Hematopoietic multipotent progenitor cell treated with erythropoietin and hydrocortisone succinate and interleukin-3 and kit ligand, for 15 days (in vitro differentiated cells): ENCODE measurements at places on chromosomes 13 and 19.
A peak's percentile ranks its signal among the peaks of the same experiment; 100 is the strongest.

- DNase-seq, result no peak
These were observed 365.6 kb upstream of the SLC10A2 start for GRCh38 chr13:103431856-103432255.

DNA sequence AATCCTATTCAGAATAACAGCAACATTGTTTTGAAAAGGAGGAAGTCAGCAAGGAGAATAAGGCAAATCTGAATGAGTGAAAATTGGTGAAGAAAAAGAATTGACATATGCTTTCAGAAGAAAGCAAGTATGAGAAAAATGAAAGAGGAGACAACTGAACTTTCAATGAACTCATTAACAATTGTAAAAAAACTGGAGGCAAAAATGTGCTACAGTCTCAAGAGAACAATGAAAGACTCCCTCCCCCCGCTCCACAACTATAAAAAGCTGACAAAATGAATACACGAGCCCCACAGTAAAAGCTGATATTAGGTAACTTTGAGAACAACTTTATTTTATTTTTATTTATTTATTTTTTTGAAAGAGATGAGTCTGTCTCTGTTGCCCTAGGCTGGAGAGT lies 373.1 kb downstream of the DIAPH3 start:
- DNase-seq, result no peak

DNA sequence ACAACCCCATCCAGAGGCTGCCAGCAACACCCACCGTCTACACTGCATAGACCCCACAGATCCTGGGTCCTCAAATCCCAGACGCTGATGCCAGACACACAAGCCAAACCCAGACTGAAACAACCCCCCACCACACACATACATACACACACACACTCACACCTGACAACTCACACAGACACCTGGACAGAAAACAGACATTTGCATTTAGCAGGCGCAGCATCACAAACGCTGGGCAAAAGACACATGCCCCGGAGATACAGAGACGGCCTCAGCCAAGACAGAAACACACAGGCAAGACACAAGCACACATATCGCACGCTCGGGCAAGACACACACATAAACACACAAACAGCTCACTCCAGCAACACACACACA lies 1.3 kb downstream of the BBC3 start:
- peak; percentile 52 for DNase-seq

GRCh38 chr13:35978607-35979316 lies 152.4 kb downstream of the DCLK1 start:
- DNase-seq, result peak; percentile 31

DNA sequence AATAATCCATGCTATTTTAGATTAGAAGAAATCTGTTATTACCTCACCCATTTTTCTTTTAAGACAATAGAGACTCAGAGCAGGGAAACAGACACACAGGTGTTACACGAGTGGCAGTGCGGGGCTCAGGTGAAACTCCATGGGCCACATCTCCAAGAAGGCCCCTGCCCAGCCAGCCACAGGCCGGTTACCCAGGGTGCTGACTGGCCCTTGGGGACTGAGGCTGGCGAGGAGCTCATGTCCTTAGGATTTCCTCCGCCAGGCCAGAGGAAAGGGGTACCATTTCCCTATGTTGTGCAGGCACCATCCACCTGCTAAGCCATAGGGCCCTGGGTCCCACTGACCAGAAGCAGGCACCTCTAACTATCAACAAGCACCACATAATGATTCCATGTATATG lies 10.6 kb downstream of the C19orf47 start:
- DNase-seq, result no peak

DNA sequence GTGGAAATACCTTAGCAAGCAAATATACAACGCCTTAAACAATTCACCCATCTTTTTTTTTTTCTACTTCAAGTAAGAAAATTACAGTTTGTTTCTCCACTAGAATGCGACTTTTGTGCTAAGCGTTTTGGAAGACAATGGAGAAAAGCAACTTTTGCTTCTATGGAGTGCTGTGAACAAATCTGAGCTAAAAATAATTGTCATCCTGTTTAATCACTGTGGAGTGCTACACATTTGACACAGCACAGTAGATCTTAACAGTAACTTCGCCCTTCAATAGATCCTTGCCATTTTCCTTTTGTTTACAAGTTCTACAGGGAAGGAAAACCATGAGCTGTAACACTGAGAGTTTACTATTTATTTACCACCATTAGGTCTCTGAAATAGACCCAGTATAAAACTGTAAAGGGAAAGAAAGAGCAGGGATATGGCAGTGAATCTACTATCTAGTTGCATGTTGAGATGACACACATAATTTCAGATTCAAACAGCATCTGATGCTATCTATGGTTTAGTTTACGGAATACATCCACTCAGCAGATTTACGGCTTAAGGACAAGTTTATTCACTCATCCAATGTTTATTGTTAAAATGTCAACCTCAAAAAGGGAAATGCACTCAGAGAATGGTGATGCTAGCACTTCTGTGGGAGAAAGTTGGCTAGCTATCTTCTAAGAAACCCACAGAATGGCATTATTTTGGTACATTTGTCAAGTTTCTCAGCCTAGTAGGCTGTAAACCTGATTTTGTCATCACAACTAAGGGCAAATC lies 175.3 kb downstream of the VWA8 start:
- no peak for DNase-seq

- no peak for DNase-seq
These were observed 497 bp upstream of the MLNR start for GRCh38 chr13:49219647-49220035.

DNA sequence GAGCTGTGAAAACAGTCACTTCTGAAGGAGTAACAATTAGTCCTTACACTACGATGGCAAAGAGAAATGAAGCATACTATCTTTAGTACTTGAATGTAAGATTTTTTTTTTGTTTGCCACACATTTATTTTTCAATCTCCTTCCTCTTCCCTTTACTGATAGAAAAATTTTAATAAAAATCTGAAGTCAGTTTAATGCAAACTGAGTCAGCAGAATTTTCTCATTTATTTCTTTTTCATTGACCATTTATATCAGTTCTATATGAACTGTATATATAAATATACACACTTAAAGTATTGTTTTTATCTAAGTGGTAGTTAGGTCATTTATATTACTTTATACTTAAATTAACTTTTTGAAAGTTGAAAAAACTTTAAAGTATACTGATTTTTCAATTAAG lies 1009.1 kb upstream of the SPRY2 start:
- no peak for DNase-seq

GRCh38 chr13:105874814-105875213 lies 660.6 kb downstream of the EFNB2 start:
- DNase-seq, result no peak

GRCh38 chr13:70275841-70276240 lies 167.6 kb upstream of the KLHL1 start:
- DNase-seq, result no peak

DNA sequence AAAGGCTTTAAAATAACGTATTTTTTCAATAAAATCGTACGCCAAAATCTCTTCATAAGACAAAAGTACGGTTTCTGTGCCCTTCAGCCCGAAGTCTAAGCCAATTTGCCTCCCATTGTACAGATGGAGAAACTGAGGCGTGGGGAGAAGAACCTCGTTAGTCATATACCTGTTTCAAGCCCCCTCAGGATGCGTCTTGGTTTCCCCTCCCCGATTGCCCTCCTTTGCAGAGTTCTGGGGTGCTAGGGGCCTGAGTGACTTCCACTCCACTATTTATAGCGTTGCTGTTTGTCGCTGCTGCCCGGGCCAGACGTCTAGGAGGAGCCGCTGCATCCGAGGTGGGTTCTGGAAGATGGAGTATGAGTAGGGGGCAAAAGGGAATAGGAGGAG lies 2.3 kb upstream of the LTBP4 start:
- DNase-seq, result no peak

- DNase-seq, result no peak
These were observed 25.5 kb downstream of the AP2S1 start for GRCh38 chr19:46824890-46825730.

- DNase-seq, result no peak
These were observed 3.7 kb downstream of the GAS6 start for GRCh38 chr13:113860051-113860664.

- no peak for DNase-seq
These were observed 161.0 kb downstream of the SLITRK6 start for GRCh38 chr13:85638265-85638664.

DNA sequence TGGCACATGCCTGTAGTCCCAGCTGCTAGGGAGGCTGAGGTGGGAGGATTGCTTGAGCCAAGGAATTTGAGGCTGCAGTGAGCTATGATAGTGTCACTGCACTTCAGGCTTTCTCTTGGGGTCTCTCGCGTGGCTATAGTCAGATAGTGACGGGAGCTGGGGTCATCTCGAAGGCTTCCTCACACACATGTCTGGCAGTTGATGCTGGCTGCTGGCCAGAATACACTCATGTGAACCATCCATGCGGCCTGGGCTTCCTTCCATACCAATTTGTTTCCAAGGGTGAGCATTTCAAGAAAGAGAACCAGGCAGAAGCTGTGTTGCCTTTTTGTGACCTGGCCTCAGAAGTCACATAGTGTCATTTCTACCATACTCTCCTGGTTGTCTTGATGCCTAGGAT lies 26.4 kb downstream of the LEUTX start:
- DNase-seq, result no peak

DNA sequence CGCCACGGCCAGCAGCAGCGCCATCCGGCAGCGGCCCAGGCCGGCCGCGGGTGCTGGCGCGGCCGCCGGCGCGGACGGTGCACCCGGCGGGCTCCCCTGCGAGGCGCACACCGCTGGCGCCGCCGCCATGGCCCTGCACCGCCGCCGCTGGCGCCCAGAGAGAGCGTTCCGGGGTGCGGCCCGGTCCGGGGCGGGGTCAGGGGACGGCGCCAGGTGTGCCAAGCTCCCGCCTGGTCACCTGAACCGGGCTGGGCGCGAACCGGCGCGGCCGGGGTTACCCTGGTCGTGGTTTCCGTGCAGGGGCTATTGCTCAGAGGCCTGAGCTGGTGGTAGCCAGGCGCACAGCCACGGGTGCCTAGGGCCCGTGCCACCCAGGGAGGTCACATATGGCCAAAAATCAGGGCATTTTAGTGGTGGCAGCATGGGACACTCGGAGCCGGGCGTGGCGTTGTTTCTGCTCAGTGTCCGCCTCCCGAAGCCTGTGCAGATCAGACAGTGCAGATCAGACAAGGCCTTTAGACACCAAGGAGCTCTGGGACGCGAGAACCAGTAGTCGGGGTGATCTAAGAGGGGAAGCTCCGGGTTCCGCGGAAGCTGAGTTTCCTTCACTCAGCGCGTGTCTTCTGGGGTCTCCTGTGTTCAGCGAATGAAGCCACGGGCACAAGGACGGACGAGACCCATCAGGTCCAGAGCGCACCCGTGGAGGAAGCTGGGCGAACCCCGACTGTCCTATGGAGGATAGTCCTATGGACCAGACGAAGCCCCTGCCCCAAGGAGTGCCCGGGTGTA lies at the start of gene TMEM238:
TMEM238 (minus strand) TSS at position 162 of the 789 bp plus-strand sequence; CDS start at position 129, 33 bp downstream.
- peak; percentile 31 for DNase-seq

GRCh38 chr19:58395220-58395978 lies at the start of gene RNF225:
TSS of gene RNF225 (plus strand) at chr19:58395656. CDS start at chr19:58396090, 434 bp downstream.
- DNase-seq, result no peak

GRCh38 chr13:110342474-110342873 lies 35.4 kb downstream of the COL4A2 start:
- DNase-seq, result no peak

- no peak for DNase-seq
These were observed 44.3 kb downstream of the MUC16 start for GRCh38 chr19:8965887-8966286.

DNA sequence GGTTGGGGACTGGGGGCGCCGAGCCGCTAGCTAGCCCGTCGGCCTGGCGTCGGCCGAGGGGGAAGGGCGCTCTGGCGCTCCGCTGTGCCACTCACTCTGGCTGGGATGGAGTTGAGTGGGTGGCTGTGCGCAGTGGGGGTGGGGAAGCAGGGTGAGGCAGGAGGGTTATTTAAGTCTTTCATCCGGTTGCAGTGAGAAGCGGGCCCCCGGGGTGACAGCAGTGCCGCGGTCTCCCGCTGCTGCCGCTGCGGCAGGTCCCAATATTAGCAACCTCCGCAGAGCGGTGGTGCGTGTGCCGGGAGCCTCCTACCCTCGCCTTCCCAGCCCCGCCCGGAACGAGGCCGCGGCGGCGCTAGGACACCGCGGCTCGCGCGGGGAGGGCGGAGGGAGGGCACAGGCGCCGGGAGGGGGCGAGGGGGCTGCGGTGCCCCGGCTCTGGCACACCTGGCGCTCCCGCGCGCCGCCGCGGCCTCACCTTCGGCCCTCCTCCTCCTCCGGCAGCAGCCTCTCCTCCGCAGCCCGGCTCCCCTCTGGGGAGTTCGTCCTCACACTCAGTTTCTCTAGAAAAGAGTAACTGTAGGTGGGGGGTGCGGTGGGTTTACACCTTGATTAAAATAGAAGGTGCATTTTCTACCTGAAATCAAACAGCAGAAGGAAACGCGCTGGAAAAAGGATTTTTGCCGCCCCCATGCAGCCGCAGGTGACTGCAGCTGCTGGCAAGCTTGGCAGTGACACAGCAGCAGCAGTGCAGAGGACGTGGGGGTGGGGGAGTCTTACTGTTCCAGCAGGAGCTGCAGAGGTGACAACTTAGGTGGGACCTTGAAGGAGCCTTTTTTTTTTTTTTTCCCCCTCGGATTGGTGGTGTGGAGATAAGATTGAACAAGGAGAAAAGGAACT lies 4.5 kb downstream of the FGF9 start:
- DNase-seq, result no peak

GRCh38 chr13:106623799-106624460 lies 56.0 kb upstream of the ARGLU1 start:
- DNase-seq, result no peak

- no peak for DNase-seq
These were observed 23.1 kb upstream of the SPRY2 start for GRCh38 chr13:80363890-80364503.

DNA sequence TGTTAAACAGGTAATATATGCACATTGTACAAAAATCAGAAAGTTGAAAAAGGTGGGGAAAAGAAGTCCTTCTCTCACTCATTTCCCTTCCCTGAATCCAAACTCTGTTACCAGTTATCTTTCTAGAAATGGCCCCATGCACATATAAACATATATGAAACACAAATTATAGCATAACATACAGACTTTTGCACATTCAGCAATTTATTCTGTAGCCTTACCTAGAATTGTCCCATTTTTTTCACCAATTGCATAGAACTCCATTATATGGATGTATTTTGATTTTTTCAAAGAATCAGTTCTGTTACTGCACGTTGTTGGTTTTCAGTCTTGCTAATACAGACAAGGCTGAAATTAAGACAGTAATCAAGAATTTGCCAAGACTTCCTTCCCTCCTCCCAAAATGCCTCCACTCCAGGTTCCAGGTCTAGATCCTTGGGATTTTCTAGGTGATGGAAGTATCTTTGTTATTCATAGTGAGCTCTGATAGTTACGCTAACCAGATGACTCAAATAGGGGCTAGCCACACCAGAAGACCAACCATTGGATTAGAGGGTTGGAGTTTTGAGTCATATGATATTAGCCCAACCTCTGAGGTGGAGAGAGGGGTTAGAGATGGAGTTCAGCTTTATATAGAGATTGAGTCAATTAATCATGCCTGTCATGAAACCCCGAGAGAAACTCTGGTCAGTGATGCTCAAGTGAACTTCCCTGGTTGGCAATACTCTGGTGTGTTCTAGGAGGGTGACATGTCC lies 30.7 kb downstream of the GPR180 start:
- DNase-seq, result no peak

GRCh38 chr13:112624602-112625430 lies 36.9 kb upstream of the TUBGCP3 start:
- no peak for DNase-seq

GRCh38 chr19:16621165-16621800 lies 6.7 kb downstream of the MED26 start:
- no peak for DNase-seq

GRCh38 chr13:102295316-102296048 lies 106.4 kb downstream of the FGF14 start:
- DNase-seq, result no peak
